ENCODE measurements at places on chromosomes 11 and 22.

DNA sequence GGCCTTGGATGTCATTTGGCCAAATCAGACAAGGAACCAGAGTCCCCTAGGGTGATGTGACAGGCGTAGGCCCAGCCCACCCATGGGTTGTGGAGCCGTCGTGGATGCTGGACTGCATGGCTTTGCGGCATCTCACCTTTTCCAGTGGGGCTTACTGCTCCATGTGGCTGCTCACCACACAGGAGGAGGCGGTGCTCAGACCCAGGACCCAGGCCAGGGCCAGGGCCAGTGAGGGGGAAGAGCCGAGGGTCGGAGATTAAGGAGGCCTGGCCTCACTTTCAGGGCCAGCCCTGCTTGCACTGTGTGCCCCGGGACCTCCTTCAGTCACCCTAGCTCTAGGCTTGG, 105.6 kb downstream of the ST3GAL4 start:
- no peak for DNase-seq

DNA sequence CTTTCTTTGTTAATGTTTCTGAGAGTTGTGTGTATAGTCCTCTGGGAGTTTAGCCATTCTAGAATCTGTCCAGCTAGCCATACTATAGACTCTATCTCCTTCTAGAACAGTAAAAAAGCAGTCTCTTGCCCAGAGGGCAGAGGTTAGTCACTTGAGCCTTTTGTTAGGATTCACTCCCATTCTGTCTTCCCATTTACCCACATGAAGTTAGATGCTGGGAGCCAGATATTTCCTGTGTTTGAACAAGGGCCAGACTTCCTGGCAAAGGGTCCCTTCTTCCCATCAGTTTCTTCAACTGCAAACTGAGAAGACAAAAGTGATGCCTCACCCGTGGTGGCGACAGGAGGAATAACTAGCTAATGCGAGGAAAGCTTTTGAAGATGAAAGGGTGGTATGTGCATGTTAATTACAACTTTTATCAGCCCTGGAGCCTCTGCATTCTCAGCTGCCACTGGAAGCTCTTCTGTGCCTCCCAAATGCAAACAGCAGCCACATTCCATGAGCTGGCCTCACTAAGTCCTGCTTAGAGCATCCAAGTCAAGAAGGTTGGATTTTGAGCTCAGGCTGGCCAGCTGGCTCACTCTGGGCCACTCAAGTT, 12.8 kb downstream of the CD44 start:
- no peak for DNase-seq

GRCh38 chr11:62999649-63000048, 14.9 kb upstream of the SLC22A6 start:
- no peak for DNase-seq

DNA sequence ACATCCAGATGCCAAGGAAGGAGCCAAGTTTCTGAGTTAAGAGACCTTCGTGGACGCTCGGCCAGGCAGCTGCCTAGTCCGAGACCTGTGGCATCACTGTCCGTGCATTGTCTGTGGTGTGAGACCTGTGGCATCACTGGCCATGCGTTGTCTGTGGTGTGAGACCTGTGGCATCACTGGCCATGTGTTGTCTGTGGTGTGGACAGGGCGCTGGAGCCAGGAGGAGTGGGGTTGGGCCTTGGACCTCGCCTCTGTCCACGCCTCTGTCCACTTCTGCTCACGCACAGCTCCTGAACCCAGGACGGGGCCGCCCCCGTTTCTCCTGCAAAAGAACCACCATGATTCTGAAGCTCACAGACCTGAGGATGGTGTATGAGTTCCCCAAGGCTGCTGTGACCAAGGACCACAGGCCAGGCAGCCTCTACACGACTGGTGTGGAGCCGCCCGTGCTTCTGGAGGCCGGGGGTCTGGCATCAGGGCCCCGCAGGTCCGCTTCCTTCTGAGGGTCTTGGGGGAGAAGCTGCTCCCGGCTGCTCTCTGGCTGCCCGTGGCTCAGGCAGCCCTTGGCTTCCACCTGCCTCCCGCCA, 1218.3 kb downstream of the BRD1 start:
- DNase-seq = no peak

DNA sequence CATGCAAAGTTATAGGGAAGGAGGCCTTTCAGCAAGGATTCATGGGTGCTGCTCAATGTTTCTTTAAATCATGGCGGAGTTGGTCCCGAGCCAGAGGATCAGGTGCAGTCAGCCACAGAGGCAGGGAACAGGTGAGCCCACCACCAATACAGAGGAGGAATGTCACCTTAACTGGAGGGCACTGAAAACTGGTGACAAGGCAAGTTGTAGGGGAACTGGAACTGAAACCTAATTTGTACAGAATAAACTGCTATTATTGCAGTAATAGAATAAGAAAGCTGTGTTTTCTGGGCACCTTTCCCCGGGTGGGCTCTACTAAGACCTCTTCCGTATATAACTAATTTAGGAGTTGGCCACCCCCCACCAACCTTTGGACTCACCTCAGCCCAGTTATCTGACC, 296.0 kb upstream of the NARS2 start:
- DNase-seq = no peak

GRCh38 chr22:22181341-22181850, 63.2 kb upstream of the VPREB1 start:
- DNase-seq = no peak

DNA sequence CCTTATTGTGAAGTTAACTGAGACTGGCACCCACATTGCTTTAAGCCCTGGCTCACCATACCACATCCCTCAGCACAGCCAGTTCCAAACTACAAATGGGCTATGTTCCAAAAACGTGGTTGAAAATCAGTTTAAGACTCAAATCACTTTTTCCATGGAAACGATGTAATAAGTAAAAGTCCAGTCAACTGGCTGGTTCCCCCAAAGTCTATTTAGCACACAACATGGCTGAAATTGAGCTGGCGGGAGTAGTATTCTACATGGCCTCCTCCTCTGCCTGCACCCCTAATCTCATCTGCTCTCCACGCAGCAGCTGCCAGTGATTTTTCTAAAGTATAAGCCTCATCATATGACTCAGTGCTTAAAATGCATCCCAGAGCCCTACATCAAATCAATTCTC, 40.9 kb upstream of the BIRC3 start:
- no peak for DNase-seq

GRCh38 chr11:19892876-19893275, 180.2 kb downstream of the NAV2 start:
- no peak for DNase-seq

- DNase-seq = no peak
These were observed 1.9 kb upstream of the CTSF start for GRCh38 chr11:66570079-66570849.

GRCh38 chr11:36427079-36427478, 83.0 kb downstream of the TRAF6 start:
- no peak for DNase-seq

GRCh38 chr11:15223318-15223717, 108.6 kb downstream of the INSC start:
- no peak for DNase-seq

DNA sequence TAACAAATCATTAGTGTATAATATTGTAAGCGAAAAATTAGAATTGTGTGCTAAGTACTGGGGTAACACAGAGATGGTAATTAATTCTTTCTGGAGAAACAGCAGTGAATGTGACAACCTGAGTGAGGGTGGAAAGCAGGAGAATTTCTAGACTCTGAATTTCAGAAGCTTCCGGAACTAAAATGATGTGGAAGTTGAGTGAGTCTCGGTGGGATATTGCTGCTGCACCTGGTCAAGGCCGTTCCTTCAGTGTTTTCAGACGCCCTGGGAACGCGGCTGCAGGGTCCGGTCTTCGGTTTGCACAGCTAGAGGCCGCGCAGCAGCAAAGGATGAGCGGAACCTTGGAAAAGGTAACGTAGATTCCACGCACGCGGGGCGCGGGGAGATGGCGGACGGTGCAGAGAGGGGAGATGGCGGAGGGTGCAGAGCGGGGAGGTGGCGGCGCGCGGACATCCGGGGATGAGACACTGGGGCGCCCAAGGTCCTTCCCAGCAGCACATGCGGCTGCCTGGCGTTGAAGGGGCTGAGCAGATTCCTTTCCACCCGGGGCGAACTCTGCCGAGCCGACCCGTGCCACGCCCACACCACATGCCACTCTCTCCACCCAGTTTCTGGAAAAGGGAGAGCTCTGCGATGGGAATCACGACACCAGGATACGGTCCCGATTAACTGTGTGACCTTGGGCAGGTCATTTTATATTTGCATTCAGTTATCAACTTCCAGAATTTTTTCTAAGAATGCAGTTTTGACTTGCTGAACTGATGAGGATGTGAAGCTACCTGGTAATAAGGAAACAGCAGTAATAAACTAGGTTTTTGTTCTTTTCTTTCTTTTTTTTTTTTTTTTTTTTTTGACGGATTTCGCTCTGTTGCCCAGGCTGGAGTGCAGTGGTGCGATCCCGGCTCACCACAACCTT, at the start of gene MRPL48:
Gene MRPL48, plus strand, starts transcription at position 232 of the 916 bp plus-strand sequence. Its CDS starts 98 bp downstream, at position 330.
- DNase-seq = peak; percentile 86

DNA sequence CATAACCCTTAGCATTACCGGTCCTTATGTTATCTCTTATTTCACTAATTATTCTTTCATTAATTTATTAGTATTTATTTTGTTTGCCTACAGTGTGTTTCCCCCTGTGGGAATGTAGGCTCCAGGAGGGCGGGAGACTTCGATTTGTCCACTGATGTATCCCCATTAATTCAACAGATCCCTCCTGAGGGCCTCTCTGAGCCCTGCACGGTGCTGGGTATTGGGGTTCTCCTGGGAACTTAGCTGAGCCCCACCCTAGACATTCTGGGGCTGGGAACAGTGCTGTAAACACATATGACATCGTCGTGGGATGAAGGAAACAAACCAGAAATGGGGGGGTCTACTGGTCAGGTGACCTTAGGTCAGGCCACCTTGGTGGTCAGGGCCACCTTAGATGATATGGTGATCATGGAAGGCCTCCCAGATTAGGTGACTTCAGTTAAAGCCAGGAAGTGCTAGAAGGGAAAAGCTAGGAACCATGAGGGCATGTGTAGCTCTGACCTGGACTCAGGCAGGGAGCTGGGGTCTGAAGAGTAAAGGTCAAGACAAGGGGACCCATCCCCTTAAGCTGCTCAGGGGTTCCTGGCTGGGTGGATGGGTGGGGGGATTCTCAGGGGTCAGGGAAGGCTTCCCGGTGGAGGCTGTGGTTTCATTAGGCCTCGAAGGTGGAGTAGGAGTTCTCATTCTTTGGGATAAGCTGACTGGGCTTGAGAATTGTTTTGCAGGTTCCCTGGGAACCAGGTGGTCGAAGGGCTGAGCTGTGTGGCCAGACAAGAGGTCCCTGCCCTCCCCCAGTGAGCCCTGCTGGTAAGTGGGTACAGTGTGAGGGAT, 1.0 kb downstream of the PHETA2 start:
- no peak for DNase-seq

DNA sequence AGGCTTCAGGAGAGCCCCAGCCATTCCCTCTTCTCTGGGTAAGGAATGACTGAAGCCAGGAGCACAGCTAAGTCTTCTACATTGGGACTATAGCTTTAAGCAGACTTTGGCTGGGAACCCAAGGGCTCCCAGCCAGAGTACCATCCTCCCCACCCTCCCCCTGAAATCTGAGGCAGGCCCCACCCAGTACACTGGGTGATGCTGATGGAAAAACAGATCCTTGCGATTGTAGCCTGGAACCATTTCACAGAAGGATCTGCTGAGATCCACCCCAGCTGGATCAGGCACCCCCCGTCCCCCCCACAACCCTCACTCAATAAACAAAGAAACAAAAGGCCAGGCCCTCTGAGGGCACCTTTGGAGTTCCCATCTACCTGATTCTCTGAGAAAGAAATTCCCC, 39.8 kb downstream of the IL18BP start:
- no peak for DNase-seq

DNA sequence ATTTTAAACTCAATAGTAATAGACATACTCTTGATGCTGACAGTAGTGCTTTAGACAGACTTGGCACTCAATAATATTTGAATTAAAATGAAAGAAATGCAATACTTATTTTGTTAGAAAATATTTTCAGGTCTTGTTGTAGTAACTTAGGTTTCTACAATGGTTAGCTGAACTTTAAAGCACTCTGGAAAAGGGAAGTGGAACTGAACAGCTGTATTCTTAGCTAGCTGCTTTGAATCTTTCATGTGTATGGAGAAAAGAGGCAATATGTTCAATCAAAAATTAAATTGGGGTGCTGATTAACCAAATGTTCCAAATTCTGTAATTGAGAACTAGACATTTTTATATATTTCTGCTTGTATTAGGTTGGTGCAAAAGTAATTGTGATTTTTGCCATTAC, 517.9 kb upstream of the RAG2 start:
- no peak for DNase-seq

DNA sequence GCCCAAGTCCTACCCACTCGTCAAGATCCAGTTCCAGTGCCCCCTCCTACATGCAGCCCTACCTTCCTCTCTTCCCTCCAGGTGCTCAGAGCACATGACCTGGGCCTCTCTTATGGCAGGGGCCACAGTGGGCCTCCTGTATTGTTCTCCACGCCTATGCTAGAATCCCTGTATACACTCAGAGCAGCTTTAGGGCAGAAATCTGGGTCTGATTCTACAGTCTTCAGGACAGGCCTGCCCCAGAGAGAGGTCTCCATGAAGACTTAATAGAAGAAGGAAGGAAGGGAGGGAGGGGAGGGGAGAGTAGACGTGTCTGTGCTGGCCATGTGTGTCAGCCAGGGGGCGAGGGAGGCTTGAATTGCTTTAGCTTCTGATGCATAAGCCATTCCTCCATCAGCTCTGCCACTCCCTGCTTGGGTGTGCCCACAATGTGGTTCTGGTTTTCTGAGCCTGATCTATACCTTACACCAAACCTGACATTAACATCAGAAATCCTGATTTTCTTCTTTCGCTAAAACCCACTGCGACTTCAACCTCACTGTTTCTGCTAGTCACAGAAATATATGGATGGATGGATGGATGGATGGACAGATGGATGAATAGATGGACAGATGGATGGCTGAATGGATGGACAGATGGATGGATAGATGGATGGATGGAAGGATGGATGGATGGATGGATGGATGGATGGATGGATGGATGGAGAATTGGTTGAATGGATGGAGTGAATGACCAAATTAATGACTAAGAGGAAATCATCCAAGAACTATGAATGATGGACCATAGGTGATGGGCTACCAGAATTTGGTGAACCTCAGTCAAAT, 56.6 kb upstream of the PRDM11 start:
- DNase-seq = no peak

DNA sequence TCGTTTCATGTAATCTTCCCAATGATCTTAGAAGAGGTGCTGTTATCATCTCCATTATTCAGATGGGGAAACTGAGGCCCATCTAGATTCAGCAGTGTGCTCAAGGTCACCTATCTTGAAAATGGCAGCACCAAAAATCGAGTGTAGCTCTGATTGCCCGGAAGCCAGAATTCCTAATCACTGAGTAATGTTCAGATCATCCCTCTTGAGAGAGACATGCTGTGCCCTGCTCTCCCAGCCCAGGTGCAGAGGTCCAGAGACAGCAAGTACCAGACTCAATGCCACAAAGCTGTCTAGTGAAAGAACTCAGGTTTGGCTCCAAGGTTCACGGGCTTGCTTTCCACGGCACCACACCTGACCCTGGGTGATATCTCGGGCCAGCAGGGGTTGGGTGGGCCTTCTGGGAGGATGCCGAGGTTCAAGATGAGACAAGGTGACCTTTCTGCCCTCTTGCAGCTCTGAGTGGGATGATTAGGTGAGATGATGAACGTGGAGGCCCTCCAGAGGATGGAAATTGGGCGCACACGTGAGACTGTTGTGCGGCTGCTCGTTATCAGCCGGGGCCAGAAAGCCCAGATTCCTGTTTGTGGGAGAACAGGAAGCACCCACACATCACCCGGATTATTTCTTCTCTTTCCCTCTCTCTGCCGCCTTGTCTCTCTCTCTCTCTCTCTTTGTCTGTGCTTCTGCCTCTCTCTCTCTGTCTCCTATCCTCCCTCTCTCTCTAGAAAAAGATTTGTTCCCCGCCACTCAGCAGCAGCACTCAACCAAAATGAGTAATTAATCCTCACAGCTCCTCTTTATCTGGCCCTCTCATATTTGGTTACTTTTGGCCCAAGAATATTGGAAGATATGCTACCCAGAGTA, 19.0 kb upstream of the RASD2 start:
- no peak for DNase-seq
